ENCODE measurements at places on chromosomes 4 and X.

GRCh38 chr4:150769845-150770244 lies 187.9 kb downstream of the MAB21L2 start:
- DNase-seq = no peak

- no peak for DNase-seq
These were observed 59.2 kb downstream of the CPZ start for GRCh38 chr4:8651661-8652180.

DNA sequence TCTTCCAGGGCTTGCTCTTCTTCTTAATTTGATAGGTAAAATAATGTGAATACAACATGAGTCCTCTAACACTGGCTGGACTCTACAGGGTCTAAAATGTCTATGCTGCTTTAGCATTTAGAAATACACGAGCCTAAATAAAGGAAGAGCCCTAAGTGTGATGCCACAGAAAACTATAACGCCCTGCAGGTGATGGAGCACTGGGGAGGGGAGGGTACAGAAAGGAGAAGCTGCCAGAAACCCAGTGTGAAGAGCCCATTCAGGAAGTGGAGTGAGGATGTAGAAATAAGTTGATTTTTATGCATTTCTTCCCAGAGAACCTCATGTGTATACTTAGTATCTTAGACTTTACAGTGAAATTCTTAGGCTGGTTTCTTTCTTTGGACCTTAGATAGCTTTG lies 83.4 kb downstream of the TNIP2 start:
- peak; percentile 1 for DNase-seq

- no peak for DNase-seq
These were observed 36.1 kb downstream of the FRMPD4 start for GRCh38 chrX:12174358-12174757.

- DNase-seq = no peak
These were observed 13.7 kb upstream of the PIGA start for GRCh38 chrX:15349046-15349445.

- no peak for DNase-seq
These were observed 584.0 kb upstream of the TENM3 start for GRCh38 chr4:181659202-181659601.

DNA sequence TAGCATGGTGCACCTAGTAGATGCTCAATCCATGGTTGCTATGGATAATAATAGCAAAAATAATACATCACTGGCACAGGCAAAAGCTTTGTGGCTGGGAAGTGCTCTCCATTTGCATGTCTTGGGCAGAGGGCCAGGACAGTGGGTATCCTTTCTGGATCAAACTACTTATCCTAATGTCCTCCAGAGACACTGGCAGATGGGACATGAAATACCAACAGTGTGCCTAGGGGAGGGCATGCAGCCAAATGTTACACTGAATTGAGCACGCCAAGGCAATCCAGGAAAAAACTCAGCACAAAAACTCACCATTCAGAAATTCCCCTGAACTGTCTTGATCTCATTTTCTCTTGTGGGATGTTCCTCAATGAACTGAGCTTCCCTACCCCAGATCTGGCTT lies 98.6 kb upstream of the SCML1 start:
- no peak for DNase-seq

- no peak for DNase-seq
These were observed 98.9 kb upstream of the SH3RF1 start for GRCh38 chr4:169369634-169370033.

- DNase-seq = no peak
These were observed 924.3 kb upstream of the SLIT2 start for GRCh38 chr4:19327364-19327763.

- no peak for DNase-seq
These were observed 242.5 kb downstream of the CFAP299 start for GRCh38 chr4:80578001-80578400.

DNA sequence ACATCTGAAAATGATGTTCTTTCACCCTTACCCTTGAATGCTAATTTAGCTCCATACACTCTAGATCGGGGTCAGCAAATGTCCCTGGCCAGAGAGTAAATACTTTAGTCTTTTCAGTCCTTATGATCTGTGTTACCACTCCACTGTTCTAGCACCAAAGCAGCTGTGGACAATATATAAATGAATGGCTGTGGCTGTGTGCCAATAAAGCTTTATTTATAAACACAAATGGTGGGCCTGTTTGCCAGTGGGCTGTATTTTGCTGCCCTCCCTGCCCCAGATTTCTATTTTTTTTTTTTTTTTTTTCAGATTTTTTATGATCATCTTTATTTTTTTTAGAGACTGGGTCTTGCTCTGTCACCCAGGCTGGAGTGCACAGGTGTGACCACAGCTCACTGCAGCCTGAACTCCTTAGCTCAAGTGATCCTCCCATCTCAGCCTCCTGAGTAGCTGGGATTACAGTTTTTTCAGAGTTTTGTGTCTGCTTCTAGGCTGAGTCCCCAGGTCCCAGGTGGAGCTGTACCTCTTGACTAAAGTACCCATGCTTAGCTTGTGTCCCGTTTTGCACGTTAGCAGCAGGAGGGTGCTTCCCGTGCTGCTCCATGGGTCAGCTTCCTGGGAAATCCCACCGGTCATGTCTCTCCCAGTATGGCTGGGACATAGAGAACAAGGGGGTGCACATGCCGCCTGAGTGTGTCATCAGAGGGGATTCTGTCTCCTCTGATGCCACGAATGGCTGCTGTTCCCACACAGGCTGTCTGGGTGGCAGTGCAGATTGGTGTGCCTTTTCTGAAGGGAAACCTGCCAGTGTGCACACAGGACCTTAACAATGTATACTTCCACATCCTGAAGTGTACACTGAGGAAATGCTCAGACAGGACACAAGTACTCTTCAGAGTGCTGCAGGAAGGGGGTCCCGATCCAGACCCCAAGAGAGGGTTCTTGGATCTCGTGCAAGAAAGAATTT lies 16.0 kb upstream of the GRPEL1 start:
- DNase-seq = no peak

DNA sequence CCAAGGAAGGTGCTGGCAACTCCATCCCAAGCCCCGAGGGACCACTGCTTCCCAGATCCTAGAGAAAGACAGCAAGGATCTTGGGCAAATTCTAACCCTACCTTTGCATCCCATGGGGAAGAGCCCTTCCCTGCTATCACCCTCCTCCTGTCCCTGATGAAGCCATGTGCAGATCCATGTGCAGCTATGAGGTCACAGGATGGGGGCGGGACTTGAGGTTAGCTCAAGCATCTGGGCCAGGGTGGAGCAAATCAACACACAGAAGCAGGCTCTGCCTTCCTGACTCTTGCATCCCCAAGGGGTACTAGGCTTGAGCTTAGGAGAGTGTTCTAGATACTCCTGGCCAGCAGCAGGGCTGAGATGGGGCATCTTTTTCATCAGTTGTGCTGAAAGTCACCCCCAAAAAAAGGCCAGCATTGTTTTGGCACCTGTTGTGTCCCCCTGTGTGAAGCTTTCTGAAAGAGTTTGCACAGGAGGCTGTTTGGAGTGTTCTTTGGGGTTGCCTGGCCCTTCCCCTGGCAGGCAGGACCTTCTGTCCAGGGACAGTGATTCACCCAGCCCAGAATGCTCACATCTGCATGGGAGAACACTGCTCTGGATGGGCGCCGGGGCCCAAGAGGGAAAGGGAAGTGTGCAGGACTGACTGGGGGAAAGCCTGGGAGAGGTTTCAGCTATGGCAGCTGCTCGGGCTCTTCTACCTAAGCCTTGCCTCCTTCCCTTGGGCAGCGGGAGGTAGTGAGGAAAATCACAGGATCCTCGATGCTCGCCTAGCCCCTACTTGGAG lies 50.8 kb downstream of the PRPS1 start:
- peak; percentile 0 for DNase-seq

- no peak for DNase-seq
These were observed 69.9 kb downstream of the TRAPPC11 start for GRCh38 chr4:183729069-183729406.

DNA sequence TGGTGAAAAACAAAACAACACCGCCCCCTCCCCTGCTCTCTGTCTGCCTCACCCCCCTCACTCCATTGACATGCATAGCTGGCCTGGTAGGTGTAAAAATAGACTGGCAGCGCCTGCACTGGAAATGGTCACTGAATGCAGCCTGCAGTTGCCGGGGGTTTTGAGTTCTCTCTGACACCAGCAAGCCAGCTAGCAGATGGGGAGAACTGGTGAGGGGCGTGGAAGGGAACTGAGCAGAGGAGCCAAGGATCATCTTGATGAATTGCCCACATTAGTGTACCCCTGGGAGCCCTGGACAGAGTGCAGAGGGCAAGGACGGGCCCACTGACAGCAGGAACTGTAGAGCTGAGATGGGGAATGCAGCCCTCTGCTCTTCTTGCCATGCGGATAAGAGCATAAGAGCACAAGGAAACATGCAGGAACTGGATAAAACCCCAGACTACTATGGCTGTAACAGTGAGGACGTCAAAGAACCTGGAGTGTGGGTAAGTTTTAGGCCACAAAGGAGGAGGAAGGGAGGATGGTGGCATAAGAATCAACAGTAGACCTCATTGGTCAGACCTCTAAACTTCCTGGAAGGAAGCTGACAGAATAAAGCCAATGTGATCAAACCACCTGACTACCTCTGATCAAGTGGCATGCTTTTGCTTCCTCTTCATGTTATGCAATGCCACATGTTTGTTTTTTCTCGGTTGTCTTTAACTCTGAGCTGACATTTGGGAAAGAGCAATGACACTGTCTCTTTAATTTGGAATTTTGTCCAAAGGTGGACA lies 96.3 kb downstream of the ANK2 start:
- no peak for DNase-seq

- DNase-seq = no peak
These were observed 9.6 kb downstream of the DRP2 start for GRCh38 chrX:101229170-101229569.

DNA sequence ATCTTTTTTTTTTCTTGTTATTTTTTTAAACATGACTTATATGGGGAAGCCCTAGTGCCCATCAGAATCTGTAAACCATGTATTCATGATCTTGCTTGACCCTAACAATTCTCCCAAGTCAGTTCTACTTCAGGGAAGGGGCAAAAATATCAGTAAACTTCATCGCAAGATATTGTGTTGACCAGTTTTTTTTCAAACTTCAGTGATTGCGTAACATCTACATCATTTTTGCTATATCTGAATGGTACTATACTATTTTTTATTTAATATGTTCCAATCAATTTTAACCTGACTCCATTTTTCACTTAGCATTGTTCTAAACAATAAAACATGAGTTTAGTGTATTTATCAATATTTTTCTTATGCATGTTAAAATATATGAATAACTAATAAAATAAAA lies 221.2 kb downstream of the NKX6-1 start:
- DNase-seq = no peak

DNA sequence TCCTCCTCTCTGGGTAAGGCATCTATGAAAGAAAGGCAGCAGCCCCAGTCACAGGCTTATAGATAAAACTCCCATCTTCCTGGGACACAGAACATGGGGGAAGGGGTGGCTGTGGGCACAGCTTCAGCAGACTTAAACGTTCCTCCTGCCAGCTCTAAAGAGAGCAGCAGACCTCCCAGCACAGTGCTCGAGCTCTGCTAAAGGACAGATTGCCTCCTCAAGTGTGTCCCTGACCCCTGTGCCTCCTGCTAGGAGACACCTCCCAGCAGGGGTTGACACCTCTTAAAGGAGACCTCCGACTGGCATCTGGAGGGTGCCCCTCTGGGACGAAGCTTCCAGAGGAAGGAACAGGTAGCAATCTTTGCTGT lies 89.9 kb downstream of the EFHC2 start:
- no peak for DNase-seq

DNA sequence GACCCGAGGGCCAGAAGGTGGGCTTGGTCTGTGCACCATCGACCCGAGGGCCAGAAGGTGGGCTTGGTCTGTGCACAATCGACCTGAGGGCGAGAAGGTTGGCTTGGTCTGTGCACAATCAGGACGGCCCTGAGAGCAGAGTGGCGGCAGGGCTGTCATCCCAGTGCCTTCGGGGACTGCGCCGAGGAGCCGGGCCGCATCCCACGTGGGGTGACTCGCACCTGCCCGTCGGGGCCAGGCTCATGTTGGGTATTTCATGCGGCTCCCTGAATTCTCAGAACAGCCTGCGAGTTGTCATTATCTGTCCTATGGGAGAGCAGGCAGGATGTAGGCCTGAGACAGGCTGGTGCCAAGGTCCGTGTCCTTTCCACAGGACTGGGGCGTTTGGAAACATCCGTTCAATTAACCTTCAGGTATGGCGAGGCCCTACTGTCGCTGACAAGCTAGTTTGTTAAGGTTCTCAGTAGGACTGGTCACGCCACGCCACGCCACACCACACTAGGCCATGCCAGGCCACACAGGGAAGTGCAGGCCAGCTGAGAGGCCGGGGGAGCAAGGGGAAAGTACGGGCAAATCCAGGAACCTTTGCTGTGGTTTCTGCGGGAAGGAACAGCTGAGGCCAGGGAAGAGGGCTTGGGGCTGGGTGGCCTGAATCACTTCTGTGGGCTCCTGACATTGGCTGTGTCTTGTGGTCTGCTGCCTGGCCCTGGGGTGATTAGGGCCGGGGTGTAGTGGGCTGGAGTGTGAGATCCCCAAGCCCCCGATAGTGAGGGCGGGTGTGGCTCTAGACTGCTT lies 182.9 kb downstream of the AFAP1 start:
- DNase-seq = no peak

Measured in SIG-M5 (cell line).